Skeletal muscle cell (primary cell): ENCODE measurements at places on chromosomes 2 and 18.

DNA sequence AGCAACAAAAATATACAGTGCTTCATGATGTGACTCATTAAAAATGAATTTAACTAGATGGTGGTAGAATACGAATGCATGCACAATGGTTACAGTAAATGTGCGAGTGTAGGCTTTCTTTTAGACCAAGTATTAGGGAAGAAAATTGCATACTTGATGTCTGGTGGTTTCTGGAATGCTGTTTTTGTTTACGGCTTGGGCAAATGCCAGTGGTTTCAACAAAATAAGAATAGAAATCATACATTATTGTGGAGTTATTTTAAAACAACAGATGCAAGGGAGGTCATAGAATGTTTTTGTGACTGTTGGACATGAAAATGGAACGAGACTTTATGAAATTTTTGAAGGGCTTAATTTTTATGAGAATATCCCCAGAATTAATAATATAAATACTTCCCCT, 580.9 kb downstream of the PLCL1 start:
- no peak for DNase-seq

GRCh38 chr2:129876541-129876940, 102.9 kb upstream of the RAB6C start:
- no peak for DNase-seq

DNA sequence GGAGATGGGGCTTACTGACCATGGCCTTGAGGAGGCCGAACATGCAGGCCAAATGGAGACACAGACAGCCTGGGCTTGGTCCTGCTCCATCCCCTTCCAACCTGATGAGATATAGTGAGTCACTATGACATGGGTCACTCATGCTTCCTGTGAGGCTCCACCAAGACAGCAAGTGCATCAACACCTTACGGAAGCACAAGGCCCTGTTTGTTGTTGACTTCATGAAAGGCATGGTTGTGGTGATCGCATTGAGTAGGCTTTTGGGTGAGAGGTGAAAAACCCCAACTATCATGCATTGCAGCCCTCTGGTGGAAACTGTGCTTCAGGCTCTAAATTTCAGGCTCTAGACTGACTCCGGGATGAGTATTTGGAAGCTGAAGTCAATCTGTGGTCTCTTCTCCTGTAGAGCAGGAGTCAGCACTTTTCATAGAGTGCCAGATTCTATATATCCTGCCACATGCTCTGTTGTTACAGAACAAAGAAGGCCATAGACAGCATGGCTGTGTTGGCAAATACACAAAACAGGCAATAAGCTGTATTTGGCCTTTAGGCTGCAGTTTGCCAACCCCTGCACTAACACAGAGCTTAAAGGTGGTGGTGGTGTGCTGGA, 10.1 kb downstream of the IL37 start:
- DNase-seq: no peak

DNA sequence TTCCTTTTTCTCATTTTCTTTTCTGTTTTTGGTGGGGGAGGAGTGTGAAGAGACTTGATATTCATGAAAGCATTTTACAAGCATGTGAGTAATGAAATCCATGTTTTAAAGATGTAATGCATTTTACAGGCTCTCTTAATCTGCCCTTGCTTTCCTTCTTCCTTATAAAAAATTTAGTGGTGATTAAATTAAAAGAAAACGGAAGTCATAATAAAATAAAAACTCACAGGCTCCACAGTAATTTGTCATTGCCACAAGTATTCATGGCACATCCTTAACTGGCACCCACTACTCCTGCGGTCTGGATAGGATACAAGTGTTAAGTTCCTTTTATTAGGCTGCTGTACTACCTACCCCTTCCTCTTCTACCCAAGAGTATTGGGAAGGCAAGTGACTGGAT, 241.2 kb downstream of the SLC4A3 start:
- DNase-seq: no peak

- no peak for DNase-seq
These were observed 12.8 kb downstream of the REV1 start for GRCh38 chr2:99477054-99477453.

DNA sequence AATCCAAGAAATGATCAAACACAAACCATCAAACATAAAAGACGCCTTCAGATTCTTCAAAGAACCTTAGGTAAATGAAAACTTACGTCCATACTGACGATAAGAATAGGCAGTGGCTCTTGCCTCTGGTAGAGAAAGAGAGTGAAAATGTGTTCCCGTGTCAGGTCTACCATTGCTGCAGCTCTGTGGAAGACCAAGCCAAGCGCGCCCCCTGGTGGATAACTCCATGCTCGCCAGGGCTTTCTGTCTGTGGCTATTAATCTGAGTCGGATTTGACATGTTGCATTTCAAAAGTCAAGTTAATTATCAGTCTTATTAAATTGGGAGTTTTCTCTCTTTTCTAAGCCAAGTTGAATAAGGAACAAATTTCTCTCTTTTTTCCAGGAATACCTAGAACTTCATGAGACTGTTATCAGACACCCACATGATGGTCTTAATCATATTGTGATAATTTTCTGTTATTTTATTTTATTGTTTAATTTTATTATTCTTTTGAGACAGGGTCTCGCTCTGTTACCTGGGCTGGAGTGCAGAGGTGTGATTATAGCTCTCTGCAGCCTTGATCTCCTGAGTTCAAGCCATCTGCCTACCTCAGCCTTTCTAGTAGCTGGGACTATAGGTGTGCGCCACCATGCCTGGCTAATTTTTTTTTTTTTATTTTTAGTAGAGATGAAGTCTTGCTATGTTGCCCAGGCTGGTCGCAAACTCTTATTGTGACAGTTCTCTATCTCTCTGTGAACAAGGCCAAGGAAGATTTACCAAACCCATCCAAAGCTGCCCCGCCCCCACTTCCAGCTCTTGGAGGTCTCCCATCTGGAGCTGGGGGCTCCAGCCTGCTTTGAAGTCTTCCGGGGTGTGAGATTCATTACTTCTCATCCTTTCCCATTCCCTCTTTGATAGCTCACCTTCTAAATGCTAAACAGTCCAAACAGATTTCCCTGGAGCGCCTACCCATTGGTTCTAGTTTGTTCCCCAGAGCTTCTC, 15.8 kb upstream of the ZAP70 start:
- DNase-seq: peak; percentile 31

DNA sequence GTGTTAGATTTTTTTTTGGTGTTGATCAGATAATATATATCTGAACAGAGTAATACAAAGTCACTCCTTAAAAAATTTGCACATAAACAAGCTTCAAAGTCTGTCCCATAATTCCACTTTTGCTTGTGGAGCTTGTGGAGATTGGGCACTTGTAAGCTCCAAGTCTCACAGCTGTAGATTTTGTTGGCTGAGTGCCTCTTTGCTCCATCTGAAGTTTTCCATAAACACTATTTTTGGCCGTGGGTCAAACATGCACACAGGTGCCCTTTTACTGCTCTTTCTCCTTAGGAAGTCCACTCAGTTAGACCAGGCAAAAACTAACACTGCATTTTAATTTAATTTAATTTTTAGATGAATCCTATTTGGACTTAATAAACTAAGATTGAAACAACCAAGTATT, 3.6 kb upstream of the KCNJ13 start:
- no peak for DNase-seq

GRCh38 chr18:55031576-55031975, 72.3 kb upstream of the CCDC68 start:
- no peak for DNase-seq

- DNase-seq: no peak
These were observed 86.6 kb upstream of the EPC2 start for GRCh38 chr2:148557844-148558436.

GRCh38 chr18:13392899-13393298, 174.3 kb downstream of the LDLRAD4 start:
- no peak for DNase-seq

DNA sequence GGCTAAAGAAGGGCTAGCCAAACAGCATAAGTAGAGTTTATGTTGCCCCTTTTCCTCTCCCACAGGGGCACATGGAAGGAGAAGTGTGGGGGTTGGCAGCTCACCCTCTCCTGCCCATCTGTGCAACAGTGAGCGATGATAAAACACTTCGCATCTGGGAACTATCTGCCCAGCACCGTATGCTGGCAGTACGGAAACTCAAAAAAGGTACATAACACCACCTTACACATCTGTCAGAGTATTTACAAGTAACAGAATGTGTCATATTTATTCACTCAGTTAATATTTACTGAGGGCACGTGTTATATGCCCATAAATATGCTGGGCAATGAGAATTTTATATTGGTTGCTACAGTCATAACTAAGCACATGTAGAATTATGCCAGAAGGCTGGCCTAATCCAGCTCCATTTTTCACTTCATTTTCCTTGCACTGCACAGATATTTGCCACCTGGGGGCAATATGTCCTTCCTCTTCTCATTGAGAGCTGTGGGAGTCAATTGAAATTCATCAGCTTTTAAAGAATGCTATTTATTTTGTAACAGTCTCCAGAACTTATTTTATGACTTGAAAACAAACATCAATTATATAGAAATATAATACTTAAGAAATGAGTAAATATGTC, 150.6 kb downstream of the RTN4 start:
- peak; percentile 19 for DNase-seq

GRCh38 chr18:21598726-21599584, 1.5 kb downstream of the ESCO1 start:
- DNase-seq: no peak

DNA sequence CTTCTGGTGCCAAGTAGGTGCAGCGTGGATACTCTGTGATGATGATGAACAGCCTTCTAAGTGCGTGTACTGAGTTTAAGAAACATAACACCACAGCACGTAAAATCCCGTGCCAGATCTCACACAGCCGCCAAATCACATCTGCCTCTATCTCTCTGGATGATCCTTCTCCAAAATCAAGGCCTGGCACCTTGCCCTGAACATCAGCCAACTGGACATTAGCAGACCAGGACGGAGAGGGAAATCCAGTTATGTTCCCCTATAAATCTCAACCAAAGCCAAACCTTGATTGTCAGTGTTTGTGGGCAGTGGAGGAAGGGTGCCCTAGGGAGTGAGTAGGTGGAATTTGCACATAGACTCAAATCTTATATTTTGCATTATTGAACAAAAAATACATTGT, 164.3 kb downstream of the MIB1 start:
- no peak for DNase-seq

DNA sequence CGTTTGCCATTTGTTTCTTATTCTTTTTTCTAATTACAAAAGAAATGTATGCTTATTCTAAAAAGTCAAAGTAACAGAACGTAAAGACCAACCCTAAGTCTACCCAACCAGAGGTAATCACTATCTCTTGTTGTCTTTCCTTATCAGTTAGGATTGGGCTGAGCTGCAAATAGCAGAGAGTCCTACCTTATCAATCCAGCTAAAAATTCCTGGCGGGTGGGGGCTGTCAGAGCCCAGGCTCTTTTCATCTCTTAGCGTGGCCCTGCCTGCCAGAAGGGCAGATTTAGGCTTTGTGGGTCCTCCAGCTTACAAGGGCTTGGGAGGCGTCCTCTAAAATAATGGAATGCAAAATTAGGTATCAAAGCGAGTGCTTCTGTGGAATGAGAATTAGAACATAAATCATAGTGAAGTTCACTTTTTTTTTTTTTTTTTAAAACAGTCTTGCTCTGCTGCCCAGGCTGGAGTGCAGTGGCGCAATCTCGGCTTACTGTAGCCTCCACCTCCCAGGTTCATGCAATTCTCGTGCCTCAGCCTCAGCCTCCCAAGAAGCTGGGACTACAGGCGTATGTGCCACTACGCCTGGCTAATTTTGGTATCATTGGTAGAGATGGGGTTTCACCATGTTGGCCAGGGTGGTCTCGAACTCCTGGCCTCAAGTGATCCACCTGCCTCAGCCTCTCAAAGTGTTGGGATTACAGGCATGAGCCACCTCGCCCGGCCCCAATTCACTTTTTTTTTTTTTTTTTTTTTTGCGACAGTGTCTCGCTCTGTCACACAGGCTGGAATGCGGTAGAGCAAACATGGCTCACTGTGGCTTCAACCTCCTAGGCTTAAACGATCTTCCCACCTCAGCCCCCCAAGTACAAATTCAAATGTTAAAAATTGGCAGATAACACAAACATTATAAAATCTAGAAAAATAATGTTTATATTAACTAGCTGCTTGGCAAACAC, 57.4 kb upstream of the B3GNT7 start:
- no peak for DNase-seq
